GM23338 (cell line): ENCODE measurements at places on chromosomes 11 and 22.

DNA sequence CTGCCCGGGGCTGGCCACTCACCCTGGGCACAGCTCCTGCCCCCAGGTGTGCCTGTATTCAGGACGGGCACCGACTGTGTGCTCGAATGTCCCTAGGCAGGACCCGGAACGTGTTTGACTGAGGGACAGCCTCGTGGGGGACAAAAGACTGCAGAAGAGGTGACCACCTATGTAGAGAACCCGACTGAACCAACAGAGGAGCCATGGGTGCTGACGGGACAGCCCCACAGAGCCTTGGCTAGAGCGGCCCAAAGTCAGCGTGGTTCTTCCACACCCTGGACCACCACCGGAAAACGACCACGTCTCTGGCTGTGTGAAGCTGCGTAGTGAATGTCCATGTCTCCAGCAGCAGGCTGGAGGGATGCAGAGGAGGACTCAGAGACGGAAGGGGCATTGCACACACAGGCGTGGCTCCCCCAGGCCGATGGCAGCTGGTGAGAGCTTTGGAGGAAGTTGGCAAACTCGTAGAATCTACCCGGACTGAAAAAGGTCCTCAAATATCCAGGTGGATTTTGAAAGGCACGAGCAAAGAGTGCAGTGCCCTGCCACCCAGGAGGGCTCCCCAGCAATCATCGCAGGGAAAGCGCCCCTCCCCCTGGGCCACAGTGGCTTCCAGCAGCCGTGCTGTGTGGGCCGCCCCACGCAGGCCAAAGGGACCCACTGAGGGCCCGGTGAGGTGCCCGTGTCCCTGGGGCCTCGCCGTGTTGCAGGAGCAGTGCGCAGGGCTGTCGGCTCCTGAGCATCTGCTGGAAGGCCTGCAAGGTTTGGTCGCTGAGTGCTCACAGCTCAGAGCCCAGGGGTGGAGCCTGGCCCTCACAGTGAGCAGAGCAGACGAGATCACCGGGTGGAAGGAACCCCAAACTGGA, 17.5 kb upstream of the MUC5B start:
- DNase-seq: no peak

DNA sequence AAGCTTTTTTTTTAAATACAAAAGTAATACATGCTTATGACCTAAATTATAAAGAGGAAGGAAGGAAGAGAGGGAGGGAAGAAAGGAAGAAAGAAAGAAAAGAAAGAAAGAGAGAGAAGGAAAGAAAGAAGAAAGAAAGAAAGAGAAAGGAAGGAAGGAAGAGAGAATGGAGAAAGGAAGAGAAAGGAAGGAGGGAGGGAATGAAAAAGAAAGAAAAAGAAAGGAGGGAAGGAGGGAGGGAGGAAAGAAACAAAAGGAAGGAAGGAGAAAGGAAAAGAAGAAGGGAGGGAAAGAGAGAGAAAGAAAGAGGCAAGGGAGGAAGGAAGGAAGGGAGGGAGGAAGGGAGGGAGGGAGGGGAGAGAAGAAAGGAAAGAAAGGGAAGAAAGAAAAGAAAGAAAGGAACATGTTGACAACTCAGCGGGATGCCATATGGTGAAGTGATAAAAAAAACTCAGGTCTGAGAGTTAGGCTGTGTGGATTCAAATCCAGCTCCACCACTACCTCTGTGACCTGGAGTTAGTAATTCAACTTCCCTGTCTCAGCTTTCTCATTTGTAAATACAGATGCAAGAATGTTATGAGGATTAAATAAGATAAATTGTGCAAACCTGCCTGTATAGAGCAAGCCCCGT, 9.6 kb upstream of the EED start:
- DNase-seq: peak; percentile 37

GRCh38 chr11:110951037-110951949, 239.1 kb upstream of the ARHGAP20 start:
- DNase-seq: no peak

- DNase-seq: peak; percentile 80
Measured at GRCh38 chr22:28896611-28897010, 13.2 kb downstream of the ZNRF3 start.

- no peak for DNase-seq
Measured at GRCh38 chr11:26204839-26205238, 127.1 kb upstream of the ANO3 start.

- DNase-seq: peak; percentile 74
Measured at GRCh38 chr22:37419969-37420685, 7.2 kb downstream of the ELFN2 start.

DNA sequence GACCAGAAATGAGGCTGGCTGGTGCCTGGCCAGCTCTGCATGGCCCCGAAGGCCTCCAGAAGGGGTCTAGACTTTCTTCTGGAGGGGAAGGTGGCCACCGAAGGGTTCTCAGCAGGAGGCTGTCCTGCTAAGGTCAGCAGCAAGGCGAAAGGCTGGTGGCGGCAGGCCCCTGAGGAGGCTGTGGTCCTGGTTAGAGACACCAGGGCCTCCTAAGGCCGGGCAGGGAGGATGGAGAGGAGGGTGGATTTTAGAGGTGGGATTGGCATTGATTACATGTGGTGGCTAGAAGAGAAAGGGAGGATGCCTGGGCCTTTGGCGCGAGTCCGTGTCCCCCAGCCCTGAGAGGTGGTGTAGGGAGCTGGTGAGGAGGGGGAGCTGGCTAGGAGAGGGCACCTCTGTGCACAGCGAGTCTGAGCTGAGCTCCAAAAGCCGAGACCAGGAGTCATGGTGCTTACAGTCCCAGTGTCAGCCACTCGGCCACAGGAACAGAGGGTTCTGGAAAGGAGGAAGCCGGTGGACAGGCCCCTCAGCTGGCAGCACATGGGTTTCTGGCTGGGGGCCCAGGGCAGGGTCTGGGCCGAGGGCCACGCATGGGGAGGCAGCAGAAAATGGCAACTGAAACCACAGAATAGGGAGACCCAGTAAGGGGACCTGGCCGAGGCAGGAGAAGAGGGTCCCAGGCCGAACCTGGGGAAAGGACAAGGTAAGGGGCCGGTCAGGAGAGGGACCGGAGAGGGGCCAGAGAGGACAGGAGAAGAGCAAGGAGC, 2.5 kb downstream of the FERMT3 start:
- no peak for DNase-seq

DNA sequence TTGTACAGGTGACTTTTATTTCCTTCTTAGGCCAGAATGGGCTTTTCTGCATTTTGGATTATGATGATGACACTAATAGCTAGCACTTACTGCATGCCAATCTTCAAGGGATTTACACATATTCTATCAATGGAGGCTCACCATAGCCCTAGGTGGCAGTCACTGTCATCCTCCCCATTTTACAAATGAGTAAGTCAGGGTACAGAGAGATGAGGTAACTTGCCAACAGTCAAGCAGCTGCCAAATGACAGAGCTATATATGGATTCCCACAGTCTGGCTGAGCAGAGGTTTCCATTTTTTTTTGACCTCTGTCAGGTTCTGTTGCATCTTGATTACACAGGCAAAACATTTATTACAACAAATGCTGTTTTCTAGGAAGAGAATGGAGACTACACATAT, 23.8 kb upstream of the C11orf96 start:
- DNase-seq: no peak

DNA sequence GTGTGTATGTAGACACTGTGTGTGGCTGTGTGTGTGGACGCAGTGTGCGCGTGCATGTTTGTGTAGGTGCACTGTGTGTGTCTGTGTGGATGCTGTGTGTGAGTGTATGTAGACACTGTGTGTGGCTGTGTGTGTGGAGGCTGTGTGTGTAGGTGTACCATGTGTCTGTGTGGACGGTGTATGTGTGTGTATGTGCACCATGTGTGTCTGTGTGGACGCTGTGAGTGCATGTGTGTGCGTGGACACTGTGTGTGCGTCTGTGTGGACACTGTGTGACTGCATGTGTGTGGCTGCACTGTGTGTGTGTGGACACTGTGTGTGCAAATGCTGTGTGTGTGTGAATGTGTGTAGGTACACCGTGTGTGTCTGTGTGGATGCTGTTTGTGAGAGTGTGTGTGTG, 10.3 kb downstream of the TRPM5 start:
- DNase-seq: no peak

DNA sequence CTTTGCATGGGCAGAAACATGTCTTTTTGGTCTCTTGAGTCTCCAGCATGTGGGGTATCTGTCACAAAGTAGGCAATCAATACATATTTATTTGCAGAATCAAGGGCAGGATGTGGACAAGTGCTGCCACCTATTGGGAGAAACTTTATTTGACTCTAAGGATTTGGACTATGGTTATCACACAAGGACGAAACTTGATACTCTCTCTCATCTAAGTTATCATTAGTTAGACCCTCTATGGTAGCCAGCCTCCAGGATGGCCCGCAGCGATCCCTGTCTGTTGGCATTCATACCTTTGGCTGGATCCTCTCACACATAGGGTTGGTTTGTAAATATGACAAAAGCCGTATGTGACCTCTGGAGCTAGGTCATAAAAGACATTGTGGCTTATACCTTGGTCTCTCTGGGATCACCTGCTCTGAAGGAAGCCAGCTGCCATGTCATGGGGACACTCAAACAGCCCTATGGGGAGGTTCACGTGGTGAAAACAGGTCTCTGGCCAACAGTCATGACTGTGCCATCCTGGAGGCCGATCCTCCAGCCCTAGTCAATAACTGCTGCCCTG, 1.1 kb upstream of the FBXO7 start:
- peak; percentile 83 for DNase-seq

GRCh38 chr22:47602732-47603131, 840.3 kb downstream of the TBC1D22A start:
- DNase-seq: no peak

DNA sequence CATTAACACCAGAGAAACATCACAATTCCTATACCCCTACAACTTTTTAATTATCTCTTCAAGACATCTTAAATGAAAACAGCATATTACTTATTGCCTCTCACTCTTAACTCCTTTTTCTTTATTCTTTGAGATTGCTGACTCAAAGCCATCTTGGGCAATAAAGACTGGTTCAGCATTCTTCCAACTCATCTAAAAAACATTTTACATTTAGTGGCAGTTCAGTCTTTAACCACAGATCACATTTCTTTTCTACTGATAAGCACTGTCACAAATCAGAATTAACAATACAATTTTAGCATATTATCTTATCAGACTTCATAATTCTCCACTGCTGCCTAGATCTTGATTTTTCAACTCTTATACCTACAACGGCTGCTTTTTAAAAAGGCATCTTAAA, 34.0 kb downstream of the SIK3 start:
- no peak for DNase-seq

DNA sequence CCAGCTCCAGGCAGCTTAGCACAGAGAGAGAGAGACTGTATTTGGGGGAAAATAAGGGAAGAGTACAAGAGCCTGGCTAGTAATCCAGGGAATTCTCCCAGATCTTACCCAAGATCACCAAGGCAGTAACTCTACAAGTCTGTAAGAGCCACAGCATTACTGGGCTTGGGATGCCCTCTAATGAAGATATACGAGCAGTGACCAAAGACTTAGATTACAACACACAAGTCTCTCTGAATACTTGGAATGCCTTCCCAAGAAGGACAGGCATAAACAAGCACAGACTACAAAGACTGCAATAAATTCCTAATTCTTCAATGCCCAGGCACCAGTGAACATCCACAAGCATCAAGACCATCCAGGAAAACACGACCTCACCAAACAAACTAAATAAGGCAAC, 17.7 kb downstream of the DNAJC24 start:
- peak; percentile 33 for DNase-seq

GRCh38 chr22:37560608-37561211, 430 bp downstream of the CDC42EP1 start:
- DNase-seq: peak; percentile 41

GRCh38 chr22:21635771-21636510, 3.4 kb downstream of the CCDC116 start:
- no peak for DNase-seq

GRCh38 chr22:38124236-38124974, 13.9 kb upstream of the BAIAP2L2 start:
- peak; percentile 78 for DNase-seq

- no peak for DNase-seq
Measured at GRCh38 chr11:67657300-67657699, 6.8 kb upstream of the ACY3 start.

DNA sequence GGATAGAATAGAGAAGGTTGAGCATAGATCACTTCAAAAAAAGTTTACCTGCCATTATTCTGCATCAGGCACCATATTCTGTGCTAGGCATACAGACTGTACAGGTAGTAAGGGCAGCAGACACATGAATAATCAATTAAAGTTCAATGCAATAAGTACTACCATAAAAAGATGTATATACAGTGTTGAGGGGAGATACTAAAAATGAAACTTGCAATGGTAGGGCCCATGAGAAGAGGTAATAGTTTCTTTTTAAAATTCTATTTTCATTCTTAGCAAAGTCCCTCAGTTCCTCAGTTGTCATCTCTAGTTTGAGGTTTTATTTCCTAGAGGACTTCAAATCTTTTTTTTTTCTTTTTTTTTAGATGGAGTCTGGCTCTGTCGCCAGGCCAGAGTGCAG, 819.9 kb downstream of the FAM181B start:
- DNase-seq: no peak

GRCh38 chr11:74307434-74307833, 4.0 kb downstream of the P4HA3 start:
- DNase-seq: no peak

DNA sequence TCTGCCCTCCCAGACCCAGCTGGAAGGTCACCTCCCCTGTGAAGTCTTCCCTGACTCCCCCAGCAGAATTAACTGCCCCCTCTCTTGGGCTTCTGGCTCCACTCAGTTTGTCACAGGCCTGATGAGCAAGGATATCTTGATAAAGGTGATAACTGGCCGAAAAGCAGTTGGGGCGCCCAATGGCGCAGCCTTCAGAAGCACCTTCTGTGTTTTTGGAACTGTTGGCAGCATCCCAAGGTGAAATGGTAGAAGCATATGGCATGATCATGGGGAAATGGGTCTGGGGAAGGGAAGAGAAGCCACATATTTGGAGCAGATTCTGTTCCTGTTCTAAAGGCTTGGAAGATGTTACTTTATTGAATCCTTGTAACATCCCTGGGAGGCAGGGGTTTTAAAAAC, 2.8 kb upstream of the TAB1 start:
- DNase-seq: no peak

DNA sequence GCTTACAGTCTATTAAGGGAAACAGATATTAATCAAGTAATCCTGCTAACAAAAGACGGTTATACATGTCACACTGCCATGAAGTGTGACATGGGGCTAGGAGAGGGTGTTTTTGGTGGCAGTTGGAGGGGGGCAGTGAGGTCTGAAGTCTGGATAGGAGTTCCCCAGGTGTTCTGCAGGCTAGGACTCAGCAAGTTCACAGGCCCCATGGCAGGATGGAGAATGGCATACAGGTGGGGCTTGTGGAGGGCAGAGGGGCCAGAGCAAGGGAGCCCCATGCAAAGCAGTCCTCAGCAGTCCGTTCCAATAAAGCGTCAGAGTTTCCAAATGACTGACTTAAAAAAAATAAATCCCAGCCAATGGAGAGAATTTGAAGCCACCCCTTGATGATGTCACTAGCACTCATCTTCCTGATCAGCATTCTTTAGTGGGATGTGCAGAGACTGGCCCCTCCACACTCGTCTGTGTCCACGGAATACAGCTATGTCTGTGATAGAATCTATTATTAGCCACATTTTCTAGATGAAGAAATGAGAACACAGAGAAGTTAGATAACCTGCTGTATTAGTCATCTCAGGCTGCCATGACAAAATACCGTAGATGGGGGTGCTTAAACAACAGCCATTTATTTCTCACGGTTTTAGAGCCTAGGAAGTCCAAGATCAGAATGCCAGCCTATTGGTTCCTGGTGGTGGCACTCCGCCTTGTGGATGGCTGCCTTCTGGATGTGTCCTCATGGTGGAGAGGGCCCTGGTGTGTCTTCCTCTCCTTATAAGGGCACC, 32.6 kb downstream of the PRDM11 start:
- peak; percentile 11 for DNase-seq
